Fibroblast of lung (primary cell): ENCODE measurements at places on chromosomes 5 and 9.

DNA sequence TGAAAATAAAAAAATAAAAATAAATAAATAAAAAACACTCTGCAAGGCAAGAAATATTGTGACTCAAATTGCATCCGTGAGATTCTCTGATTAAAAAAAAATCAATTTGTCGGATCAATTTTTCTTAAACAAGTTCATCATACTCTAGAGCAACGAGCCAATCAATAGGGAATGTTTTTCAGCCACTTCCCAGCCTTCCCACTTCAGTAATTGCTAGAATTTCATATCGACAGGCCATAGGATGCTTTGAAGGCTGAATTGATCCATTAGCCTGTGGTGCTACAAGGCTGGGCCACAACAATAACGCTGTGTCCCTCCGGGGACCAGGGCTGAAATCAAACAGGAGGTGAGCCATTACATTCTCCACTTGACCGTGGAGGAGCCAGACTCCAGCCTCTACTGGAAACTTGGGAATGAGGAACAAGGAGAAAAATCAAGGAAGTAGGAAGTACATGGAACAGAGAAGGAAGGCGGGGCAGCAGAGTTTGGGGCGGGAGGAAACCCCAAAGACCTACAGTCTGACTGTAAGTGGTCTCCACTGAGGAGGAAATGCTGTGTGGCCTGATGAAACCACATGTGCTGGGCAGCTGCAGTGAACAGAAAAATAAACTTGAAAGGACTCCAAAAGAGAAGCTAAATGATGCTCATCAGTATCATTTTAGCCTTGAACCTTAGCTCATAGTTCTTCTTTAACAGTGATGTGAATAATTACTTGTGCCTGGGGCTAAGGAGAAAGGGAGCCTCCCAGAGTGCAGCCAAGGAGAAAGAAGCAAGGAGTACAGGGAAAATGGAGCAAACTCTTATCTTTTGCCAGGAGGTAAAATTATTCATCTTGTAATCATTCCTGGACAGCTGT lies 308.6 kb downstream of the TLE1 start:
- peak; percentile 28 for DNase-seq

DNA sequence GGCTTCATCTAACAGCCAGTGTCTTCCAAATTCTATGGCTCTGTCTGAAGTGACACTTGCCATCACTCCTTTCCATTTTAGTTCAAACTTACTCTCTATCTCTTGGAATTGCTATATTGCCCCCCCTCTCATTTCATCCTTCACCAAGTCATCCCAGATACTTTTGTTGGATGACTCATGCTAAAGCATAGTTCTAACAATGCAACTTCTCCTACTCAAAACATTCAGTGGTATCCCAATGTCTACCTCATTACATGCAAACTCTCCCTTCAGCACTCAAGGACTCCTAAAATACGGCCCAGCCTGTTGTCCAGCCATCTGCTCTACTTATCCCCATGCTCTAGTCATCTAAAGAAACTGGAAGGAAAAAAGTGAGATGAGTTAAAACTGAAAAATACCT lies 171.6 kb downstream of the RASEF start:
- DNase-seq: no peak

- DNase-seq: no peak
These were observed 62.2 kb downstream of the COX7C start for GRCh38 chr5:86679949-86680348.

GRCh38 chr9:113635586-113635985 lies 172.1 kb downstream of the RGS3 start:
- DNase-seq: no peak
